GM23338 (cell line): ENCODE measurements at places on chromosomes 7 and 10.
A peak's percentile ranks its signal among the peaks of the same experiment; 100 is the strongest.

DNA sequence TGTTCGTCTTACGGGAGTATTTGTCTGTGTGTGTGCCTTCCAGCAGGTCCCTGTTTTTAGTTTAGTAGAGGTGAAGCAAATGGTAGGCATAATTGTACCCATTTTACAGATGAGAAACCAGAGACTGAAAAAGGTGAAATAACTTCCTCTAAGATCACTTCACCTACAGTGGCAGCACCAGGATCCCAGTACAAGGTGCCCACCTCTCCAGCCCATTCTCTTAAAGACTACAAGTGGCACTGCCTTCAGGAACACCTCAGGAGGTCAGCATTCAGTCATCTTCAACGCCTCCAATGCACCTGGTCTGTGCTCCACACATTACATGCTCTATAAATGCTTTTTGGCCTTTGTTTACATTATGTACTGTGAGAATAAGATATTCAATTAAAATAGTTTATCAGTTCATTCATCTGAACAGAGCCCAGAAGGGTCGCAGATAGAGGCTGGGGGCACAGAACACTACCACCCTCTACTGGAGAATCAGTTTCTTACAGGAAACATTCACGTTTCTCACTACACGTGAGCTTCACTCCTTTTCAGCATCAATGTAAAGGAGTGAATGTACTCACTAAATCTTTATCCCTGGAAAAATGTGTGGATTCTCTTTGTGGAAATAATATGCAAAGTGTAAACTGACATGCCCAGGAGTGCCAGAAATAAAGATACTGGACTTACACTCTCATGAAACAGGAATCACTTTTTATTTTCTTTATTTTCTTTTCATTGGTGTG, 45.5 kb upstream of the ABLIM1 start:
- peak; percentile 69 for DNase-seq

GRCh38 chr7:94687810-94688209, 31.9 kb upstream of the SGCE start:
- no peak for DNase-seq

DNA sequence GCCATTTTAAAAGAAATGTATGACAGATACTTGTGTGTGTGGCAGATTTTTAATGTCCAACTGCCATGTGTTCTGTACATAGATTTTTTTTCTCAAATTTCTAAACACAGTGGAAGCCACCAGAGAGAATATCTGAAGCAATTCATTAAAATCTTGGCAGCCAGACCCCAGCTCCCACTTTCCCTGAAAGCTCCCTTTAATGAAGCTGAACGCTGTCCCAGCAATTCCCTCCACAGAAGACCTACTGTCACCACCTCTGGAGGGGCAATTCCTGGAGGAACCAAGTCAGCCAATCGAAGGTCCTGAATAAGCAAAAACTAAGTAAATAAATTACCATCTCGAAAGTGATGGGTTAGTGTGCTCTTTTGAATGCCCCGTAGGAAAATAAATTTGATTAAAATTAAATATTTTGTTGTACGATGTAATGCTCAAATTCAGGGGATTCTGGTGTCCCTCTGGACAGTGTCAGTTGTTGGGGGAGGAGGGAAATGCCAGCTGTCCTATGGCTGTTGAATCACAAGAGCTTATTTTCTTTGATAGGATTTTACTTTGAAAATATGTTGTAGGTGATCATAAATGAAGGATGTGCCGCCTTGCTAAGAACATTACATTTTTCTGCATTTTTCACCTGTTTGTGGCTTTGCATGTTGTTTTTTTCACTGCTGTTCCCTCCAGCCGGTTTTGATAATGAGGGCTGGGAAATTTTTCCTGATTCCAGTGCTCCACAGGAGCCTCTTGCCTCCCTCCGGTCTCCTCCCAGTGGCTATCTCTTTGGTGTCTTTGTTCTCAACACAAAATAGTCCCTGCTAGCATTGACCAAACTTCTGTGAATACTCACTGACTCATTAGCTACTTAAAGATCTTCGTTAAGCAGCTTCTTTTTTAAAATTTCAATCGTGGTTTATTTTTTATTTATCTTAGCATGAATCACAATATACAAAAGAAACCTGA, 9.2 kb upstream of the GSAP start:
- DNase-seq = peak; percentile 73

- no peak for DNase-seq
Observed at GRCh38 chr7:17677408-17677807, 262.9 kb downstream of the SNX13 start.

DNA sequence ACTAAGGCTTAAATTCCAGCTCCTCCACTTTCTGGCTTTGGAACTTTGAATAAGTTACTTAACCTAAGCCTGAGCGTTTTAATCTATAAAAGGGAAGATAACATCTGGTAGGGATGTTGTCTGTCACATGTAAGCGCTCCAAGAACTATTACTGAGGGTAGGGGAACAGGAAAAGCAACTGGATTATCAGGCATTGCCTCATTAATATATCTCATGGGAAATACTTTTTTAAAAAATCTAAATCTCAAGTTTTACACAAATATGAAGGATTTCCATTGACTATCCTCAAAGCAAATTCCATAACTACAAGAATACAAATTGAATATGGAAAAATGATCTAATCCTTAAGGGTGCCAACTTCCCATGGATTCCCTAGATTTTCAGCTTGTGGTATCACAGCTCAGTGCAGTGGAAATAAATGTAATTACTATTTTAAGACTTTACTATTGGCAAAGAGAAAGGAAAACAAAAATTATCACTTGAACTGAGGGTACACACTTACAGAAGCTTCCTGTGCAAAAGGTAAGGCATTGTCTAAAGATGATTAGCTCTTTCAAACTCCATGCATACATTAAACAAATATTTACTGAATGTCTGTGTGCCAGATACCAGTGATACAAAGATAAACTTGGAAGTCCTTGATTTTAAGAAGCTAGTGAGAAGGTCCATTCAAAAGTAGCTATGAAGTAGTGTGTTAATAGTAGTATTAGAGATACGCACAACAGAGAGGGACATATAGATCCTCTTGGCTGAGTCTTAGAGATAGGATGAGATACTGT, 38.4 kb downstream of the NT5C2 start:
- DNase-seq = no peak

DNA sequence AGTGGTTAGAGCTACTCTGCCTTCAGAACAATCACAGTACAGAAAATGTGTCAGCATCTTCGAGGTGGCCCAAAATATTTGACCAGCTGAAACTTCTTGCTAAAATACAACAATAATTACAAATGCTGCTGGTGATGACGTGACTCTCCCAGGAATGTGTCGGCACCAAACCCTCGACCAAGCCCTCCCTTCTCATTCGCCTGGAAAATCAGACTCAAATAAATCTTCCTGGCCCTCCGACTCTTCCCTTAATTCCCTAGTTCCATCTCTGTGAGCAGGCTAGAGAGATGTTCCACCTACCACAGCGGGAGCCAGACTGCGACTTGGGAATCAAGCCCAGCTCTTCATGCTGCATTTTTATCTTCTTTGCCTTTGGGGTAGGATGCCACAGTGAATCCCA, 4.1 kb downstream of the PRSS2 start:
- no peak for DNase-seq
